T-helper 1 cell (primary cell): ENCODE measurements at places on chromosomes 2 and 18.

GRCh38 chr2:216114714-216115531 is 5.8 kb downstream of the XRCC5 start:
- DNase-seq: peak; percentile 98

- DNase-seq: no peak
These were observed 97.1 kb downstream of the TXNL1 start for GRCh38 chr18:56541340-56541739.

GRCh38 chr2:36371928-36372391 is 16.4 kb downstream of the CRIM1 start:
- DNase-seq: no peak

- no peak for DNase-seq
These were observed 34.1 kb upstream of the ANKRD62 start for GRCh38 chr18:12059334-12060181.

GRCh38 chr2:54631755-54632154 is 91.7 kb upstream of the EML6 start:
- no peak for DNase-seq

GRCh38 chr2:172234716-172235691 is 132.3 kb upstream of the DLX2 start:
- DNase-seq: no peak

GRCh38 chr18:35141567-35142274 is 99.1 kb upstream of the ZNF397 start:
- no peak for DNase-seq

GRCh38 chr18:58344861-58345463 is 283.9 kb downstream of the ALPK2 start:
- DNase-seq: no peak

GRCh38 chr2:112840068-112840445 is 3.5 kb upstream of the IL1B start:
- DNase-seq: no peak

- no peak for DNase-seq
These were observed 578.6 kb downstream of the PIK3C3 start for GRCh38 chr18:42533616-42534015.

- peak; percentile 50 for DNase-seq
These were observed at the start of gene MC5R for GRCh38 chr18:13823707-13824395. TSS of gene MC5R (plus strand) at chr18:13824149. CDS start at chr18:13825766, 1,617 bp downstream.

DNA sequence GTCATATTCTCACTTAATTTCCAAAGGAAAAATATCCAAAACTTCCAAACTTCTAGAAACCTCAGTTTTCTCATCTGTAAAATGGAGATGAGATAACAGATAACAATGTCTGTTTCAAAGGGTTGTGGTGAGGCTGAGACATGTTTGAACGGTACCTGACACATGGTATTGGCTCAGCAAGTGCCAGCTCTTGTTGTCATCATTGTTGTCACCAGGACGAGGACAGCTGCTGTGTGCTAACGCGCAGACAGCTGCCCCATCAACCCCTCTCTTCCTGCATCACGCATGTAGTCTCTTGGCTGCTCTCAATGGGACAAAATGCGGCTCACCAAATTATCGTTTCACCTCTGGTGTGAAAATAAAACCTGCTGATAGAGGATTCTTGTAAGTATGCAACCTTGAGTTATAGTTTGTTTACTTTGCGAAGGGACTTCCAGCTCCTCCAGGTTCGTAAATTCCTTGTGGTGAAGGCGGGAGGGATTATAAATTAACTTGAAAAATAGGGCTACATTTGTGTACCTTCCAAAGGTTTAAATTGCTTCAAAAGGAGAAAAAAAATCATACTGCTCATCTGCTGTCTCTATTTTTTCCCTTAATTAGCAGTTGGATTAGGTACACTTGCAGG is 605.4 kb downstream of the BCL11A start:
- no peak for DNase-seq

GRCh38 chr2:96470109-96470508 is 35.0 kb downstream of the NEURL3 start:
- DNase-seq: no peak

DNA sequence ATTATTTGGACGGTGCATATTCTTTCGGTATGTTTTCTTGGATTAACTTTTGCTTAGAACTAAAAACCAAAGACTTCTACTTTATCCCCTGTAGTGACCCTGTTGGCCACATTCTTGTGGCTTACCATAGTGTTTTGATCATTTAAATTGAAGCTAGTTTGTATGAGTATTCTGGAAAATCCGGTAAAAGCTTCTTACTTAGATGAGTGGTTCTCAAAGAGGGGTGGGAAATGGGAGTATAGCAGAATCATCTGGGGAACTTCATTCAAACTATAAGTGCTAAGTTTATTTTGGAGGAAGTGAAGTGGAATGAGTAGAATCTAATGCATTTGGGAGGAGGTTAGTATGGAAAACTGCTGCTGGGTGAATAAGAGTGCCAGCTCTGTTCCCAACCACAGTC is 3.8 kb downstream of the PPP1CB start:
- no peak for DNase-seq

GRCh38 chr2:183029219-183029618 is 9.0 kb downstream of the NCKAP1 start:
- DNase-seq: no peak

- DNase-seq: no peak
These were observed 46.5 kb downstream of the NCK2 start for GRCh38 chr2:105791229-105791628.

- DNase-seq: no peak
These were observed 86.1 kb downstream of the ACVR1 start for GRCh38 chr2:157789933-157790511.

- no peak for DNase-seq
These were observed 141.2 kb downstream of the IKZF2 start for GRCh38 chr2:213010106-213010779.

GRCh38 chr2:195304310-195304709 is 352.7 kb upstream of the SLC39A10 start:
- no peak for DNase-seq

DNA sequence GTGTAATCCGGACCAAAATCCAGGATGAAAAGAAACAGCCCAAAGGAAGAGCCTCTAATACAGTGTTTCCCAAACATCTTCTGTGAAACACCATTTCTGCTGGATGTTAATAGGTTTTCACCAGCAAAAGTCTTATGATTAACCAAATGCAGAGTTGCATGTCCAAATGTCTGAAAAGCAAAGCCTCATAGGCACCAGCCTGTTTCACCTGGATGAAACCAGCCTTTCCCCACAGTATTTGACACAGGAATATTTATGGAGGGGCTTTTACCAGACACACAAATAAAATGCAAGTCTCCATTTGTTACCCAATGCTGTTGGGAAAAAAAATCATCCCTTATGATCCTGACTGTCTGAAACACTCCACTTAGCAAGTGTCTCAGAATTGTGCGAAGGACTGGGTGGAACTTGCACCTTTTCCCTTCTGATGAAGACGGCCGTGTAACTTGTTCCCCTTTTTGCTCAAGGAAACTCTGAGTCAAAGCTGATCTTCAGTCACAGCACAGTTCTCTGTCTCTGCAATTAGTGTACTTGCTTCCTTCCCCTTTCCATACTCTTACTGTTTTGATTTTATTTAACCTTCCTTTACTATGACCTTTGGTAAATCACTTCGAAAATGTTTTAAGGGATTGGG is 70.3 kb upstream of the IL1R2 start:
- no peak for DNase-seq

DNA sequence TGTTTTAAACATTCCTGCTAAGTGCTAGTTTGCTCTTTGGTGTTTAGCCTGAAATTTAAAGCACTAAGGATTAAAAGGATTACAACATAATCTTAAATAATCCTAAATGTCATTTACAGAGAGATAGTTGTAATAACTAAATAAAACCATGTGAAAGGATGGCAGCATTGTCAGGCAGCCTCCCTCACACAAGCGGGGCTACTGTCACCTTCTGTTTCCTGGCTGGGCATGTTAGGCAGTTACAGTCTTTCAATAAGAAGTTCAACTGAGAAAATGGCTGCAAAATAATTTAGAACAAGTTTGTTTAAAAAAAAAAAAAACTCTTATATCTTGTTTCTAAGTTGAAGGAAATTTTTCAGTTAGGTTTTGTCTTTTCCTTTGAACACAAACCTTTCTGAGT is 124.9 kb downstream of the ARHGAP15 start:
- DNase-seq: no peak

- no peak for DNase-seq
These were observed 29.1 kb downstream of the UXS1 start for GRCh38 chr2:106165029-106165428.

GRCh38 chr18:48254077-48254602 is 155.0 kb downstream of the ZBTB7C start:
- no peak for DNase-seq

DNA sequence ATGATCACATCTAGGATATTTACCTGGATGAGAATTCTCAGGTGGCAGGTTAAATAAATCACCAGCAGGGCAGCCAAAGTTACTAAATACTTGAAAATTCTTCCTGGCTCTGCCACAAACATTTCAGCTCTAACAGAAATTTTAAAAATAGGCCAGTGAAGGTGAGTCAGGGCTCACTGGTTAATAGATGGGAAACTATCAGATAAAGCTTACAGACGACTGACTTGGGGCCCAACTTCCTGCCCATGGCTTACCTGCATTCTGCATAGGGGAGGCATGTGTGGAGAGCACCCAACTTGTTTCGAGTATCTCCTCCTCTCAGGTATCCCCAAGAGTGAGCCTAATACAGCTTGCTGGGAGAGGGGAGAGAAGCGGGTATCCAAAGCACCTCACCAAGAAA is 57.8 kb downstream of the SPRED2 start:
- DNase-seq: no peak

DNA sequence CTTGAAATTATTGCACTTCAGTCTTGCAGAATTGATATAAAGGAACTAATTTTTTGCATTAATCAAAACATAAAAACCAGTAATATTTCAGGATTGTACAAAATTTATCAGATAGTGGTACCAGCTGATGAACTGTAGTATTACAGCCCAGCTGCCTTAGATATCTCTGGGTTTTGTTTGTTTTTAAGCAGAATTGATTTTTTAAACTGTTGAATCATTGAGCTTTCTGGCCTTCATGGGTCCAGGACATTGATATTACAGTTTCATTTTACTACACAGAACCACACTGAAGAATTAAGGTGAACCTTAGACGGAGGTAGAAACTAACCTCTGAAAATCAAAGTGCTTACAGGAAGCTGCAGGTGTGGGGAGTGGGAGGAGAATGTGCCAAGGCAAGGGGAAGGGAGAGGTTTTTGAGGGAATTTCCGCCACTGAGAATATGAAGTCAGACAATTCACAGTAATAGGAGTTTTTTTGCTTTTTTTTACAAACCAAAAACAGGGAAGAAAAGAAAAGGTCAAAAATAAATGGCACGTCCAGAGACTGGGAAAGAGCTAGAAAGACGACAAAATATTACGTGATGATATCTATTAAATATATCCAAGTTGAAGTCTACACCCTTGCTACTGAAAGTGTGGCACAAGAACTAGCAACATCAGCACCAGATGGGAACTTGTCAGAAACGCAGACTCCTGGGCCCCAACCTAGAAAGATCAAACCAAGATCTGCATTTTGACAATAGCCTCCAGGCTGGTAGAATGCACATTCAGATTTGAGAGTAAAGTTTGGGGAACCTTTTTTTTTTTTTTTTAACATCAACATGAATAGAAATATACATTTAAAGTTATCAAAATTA is 40.8 kb upstream of the SPAG16 start:
- no peak for DNase-seq

GRCh38 chr18:378079-378478 is 110.2 kb upstream of the THOC1 start:
- DNase-seq: no peak

- DNase-seq: no peak
These were observed 99.7 kb downstream of the RBM43 start for GRCh38 chr2:151161821-151162551.

GRCh38 chr2:46001290-46001689 is 295.9 kb upstream of the EPAS1 start:
- no peak for DNase-seq

DNA sequence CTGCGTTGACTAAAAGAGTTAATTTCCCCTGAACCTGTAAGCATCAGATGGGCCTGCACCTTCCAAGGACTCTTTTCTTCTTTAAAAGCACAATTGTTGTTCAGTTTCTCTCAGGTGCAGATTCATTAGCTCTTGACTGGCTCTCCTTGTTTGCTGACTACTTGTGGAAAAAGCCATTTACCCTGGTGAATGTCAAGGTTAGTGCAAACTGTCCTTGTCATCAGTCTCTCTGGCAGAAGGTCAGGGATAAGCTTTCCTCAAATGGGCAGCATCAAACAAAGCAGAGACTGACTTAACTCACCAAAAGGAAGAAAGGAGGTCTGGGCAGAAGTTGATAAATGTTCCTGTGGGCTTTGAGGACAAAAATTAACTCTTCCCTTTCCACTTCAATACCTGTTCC is 922.7 kb downstream of the BCL11A start:
- no peak for DNase-seq

GRCh38 chr2:21812766-21813165 is 689.0 kb downstream of the TDRD15 start:
- no peak for DNase-seq

DNA sequence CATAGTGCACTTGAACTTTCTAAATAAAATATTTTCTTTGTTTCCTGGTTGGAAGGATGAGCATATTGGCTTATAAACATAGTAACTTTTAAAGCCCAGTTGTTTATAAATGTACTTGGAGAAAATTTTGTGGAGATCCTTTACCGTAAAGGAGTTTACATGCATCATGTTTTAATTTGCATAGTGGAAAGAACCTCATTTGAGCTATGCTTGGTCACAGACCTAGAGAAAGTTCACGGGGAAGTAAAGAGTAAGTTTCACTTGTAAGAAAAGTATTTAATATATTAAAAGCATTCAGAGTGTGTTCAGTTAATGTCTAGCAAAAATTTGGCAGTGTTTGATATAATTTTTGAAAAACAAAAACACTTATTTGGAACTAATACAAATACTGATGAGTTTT is 45.3 kb downstream of the PIKFYVE start:
- no peak for DNase-seq

GRCh38 chr2:193462411-193462810 is 1267.7 kb upstream of the TMEFF2 start:
- DNase-seq: no peak

GRCh38 chr2:239952665-239953417 is 72.3 kb downstream of the NDUFA10 start:
- no peak for DNase-seq

DNA sequence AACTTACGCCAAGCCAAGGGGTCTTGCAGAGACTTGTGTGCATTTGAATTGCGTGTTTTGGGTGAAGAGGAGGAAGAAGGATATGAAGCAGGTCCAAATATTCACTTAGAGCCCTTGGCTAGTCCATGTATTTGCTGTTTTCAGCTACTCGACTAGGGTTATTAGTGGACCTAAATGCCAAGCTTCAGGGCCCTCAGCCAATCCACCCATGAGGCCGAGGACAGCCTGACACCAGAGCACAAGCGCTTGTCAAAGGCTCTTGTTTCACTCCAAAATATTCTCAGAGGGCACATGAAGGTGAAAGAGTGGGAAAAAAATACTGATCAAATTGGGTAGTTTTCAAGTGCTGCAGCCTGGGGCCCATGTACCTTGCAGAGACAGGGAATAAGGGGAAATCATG is 174.8 kb upstream of the ACAA2 start:
- no peak for DNase-seq

GRCh38 chr2:8030573-8031303 is 651.1 kb upstream of the ID2 start:
- no peak for DNase-seq

GRCh38 chr2:173651891-173652290 is 297.2 kb downstream of the CDCA7 start:
- no peak for DNase-seq
